ENCODE measurements at places on chromosomes 1 and 21.
A peak's percentile ranks its signal among the peaks of the same experiment; 100 is the strongest.

GRCh38 chr1:82867781-82868180 lies 1067.0 kb downstream of the ADGRL2 start:
- no peak for DNase-seq

DNA sequence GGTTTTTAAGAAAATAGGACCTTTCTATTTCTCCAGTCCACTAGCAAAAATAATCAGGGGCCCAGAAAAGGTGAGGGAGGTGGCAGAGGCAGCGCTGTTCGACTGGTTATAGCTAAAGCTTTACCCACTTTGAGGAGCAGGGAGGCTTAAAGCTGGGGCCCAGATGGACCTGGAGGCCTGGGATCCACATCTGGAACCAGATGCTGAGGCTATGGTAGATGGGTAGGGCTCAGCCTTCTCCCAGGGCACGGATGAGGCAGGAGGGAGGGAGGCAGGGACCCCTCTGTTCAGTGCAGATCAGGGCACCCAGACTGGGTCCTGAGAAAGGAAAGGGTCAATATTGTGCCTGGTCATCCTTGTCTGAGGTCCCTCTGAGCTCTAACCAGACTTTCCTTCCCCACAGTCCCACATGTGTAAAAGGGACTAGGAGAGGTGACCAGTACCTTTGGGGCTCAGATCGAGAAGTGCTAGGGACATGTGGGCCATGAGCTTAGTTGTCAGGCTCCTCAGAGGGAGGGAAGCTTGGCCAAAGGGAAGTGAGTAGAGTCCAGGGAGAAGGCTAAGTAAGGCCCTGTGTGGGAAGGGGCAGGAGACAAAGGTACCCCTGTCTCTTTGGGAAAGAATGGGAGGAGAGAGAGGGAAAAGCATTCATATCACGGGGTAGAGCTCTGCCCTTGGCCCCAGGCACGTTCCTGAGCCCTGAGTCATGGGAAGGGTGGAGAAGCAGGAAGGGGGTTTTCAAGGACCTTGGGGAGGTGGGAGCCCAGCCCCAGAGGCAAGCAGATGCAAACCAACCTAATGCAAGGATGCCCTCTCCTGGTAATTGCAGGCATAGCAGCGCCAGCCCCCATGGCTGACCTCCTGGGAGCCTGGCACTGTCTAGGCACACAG lies 15.4 kb downstream of the LMNA start:
- peak; percentile 87 for DNase-seq

DNA sequence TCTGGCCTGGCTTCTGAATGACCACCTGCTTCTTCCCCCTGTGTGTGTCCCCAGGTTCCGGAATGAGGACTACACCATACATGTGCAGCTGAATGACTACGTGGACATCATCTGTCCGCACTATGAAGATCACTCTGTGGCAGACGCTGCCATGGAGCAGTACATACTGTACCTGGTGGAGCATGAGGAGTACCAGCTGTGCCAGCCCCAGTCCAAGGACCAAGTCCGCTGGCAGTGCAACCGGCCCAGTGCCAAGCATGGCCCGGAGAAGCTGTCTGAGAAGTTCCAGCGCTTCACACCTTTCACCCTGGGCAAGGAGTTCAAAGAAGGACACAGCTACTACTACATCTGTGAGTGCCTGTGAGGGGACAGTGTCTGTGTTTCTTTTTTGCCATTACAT lies 3.6 kb downstream of the EFNA1 start:
- no peak for DNase-seq

- DNase-seq, result no peak
Measured at GRCh38 chr1:153831026-153831425, 55.8 kb downstream of the SLC27A3 start.

DNA sequence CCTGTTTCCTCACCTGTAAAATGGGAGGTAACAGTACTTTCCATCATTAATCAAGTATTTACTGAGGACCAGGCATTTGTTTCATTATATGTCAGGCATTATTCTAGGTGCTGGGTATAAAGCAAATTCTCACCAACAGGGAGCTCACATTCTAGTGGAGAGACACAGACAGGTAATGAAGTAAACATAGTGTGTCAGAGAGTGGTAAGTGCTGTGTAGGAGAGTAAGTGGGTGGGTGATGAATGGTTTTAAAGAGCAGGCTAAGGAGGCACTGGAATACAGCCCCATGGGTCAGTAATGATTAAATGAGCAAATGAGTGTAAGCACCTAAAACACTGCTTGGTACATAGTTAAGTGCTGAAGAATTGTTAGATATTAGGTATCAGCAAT lies 60.4 kb downstream of the DNTTIP2 start:
- DNase-seq, result no peak

- DNase-seq, result no peak
Measured at GRCh38 chr1:175317309-175317708, 124.7 kb upstream of the KIAA0040 start.

DNA sequence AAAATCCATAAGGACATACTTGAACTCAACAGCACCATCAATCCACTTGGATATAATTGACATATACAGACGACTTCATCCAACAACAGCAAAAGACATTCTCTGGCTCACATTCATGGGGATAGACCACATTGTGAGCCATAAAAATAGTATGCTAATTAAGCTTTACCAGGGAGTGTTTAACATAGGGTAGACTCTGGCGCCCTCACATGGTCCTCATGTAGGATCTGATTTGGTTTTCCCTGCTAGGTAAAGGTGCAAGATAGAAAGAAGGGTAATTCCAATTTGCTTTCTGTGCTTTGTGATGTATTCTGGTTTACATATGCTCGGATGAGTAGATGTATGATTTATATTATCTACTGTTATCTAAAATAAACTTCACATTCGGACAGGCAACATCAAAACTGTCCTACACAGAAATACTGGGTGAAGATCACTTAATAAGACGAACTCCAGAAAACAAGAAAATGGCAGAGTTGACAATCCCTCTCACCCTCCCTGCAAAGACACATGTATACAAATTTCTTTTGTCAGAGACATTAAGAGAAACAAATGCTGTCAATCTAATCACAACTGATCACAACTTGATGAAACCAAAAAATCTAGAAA lies 27.7 kb downstream of the CR1L start:
- DNase-seq, result peak; percentile 9

- DNase-seq, result no peak
Measured at GRCh38 chr1:119758584-119758983, 10.1 kb downstream of the HMGCS2 start.

DNA sequence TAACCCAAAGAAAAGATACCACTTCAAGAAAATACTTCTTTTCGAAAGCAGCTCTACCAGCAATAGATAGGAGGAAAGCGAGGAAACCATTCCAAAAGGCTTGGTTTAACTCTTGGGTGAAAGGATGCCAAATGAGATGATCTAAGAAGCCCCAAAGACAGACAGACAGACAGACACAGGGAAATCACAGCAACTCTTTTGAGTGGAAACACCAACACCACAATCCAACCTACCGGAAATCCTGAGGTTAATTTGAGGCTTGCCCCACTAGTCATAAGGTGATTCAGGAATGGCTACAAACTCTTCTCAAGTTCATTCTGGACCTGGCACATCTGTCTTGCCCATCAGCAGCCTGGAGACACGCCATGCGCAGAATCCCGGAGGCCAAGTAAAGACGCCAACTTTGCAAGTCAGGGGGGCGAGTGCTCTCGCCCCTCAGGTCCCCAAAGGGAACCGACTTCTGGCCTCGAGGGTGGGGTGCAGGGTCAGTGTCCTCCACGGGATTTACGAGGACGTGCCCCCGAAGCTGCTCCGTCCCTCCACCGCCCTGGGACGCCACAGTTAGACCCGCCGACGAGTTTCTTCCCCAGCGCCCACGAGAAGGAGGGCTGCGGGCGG lies 778 bp downstream of the EVI5 start:
- DNase-seq, result no peak

Data from skeletal muscle cell (primary cell).